H4 (cell line): ENCODE measurements at places on chromosomes 6 and 20.

DNA sequence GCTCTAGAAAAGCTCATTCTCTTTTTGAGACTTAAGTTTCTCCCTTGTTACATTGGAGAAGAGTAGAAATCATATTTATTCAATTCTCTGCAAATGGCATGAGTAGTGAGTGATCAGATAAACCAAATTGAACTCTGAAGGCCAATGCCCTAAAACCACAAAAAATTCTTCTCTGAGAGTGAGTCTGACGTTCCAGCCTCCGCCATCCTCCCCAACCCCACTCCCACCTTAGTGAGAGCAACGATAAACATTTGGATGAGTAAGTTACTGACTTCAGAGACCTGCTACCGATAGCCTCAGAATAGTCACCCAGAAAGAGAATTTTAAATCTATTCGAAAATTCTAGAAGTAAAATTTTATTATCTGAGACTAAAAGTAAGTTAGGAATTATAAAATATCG, 94.6 kb downstream of the TFAP2A start:
- DNase-seq, result no peak

DNA sequence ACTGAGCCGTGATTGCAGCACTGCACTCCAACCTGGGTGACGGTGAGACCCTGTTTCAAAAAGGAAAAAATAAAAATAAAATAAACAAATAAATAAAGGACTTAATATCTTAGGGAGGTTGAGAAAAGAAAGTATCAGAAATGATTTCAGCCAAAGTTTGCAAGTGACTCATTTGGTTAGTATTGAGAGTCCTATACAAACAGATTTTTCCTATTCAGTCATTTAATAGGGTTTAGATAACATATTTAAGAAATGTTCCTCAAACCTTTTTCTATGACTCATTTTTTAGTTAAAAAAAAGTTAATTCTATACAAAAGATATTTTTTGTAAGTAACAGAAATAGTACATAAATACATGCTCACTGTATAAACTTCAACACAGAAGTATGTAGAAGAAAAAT, 235.1 kb downstream of the GJA1 start:
- no peak for DNase-seq

DNA sequence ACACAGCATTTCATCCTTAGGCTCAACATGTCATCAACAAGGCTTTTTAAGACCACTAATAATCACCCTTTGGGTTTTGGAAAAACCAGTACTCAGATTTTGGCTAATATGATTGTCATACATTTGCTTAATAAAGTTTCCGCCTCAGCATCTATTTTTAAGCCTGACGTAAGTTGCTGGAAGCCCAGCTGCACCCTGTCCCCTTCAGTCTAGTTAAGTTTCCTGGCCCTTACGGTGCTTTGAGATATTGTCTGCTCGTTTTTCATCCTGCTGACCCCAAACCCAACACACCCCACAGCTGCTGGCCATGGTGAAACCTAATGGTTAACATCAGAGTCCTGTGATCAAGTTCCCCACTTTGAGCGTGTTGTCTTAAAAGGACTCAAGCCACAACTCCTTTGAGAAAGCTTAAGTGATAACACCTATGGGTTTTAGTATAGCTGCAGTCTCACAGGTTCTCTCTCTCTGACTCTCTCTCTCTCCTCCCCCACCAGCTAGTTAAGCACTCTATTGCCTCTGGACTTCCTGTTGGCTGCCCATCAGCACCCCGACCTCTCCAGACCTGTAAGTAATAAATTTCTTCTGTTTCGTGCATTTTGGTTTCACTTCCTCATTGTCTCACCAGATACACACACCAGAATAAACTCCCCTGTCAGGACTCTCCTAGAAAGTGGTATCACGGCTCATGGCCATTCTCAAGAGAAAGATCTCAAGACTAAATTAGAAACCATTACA, 802.0 kb downstream of the C6orf118 start:
- no peak for DNase-seq

DNA sequence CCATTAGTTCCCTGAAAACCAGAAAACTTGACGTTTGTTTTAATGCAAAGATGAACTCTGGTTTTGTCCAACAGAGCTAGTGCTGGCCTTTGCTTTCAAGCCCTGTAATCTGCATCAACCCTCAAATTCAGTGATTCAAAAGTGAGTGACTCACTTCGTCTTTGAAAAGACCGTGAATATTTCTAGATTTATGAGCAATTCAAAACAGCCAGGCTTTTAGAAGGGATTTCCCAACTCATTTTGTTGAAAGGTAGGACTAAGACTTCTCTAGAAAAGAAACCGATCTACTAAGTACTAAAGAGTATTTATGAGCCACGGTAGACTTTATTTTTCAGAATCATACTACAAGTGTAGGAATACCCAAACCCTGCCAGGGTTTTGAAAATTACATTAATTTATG, 121.5 kb downstream of the UST start:
- DNase-seq, result no peak

DNA sequence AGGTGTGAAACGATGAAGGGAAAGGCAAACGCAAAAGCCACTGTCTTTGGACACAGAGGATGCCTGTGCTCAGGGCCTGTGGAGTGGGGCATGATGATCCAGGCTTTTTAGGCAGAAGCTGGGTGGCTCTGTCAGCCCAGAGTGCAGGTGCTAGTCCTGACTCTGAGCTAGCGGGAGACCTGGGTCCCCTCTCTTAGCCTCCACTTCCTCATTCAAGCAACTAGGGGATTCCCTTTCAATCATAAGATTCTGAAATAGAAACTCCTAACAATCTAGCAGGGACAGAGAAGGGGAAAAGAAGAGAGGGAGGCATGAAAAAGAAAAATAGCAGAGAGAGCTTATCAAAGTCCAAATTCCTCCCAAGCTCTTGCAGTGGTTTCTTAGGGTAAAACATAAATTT, 7.6 kb upstream of the HIVEP2 start:
- DNase-seq, result no peak

DNA sequence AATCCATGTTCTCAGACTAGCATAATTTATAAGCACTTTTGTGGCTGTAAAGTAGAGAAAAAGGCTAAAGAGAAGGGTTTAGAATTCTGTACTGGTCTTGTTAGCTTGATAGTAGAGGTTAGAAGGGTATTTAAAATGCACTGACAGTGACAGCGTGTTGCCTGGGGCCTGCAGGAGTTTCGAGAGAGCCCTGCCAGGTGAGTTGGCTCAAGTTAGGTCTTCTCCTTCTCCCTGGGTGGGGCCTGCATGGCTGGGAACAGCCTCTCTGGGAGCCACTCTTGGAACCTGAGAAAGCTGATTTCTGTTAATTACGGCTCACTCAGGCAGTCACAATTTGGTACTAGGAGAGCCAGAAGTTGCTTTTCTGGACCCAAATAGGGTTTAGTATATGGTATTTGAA, 103.7 kb downstream of the ARID1B start:
- no peak for DNase-seq

DNA sequence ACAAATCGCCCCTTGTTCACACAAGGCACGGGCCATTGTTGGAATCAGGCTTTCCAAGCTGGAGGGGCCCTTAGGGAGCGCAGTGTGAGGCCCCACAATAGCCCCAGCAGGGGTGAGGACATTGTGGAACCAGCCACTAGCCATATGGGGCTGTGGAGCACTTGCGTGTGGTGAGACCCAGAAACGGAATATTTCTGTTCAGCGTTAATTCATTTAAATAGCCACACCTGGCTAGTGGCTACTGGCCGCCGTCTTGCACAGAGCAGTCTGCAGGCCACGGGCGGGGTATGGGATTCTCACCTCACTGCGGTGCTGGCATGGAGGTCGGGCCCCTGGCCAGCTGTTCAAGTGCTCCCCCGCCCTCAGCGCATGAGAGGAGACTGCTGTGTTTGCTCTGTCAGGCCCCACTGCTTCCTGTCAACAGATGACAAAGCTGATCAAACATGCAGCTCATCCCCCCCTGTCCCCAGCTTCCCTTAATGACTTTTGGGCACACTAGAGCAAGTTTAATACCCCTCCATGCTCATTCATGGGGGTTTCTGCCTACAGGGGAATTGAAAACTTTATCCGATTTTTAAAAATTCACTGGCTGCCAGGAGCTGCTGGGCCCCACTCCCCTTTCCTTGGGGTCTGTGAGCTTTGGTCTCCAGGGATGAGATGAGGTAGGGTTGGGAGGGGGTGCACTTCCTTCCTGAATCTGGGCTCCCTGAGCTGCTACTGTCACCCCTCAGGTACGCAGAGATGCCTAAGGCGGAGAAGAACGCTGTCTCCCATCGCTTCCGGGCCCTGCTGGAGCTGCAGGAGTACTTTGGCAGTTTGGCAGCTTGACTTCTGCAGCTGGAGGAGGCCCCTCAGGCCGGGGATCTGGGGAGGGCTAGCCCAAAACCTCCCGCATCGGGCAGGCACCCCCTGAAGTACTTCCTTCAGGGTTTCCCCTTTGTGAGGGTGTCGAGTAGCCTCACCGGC, 13.6 kb downstream of the ITPA start:
- DNase-seq, result no peak

DNA sequence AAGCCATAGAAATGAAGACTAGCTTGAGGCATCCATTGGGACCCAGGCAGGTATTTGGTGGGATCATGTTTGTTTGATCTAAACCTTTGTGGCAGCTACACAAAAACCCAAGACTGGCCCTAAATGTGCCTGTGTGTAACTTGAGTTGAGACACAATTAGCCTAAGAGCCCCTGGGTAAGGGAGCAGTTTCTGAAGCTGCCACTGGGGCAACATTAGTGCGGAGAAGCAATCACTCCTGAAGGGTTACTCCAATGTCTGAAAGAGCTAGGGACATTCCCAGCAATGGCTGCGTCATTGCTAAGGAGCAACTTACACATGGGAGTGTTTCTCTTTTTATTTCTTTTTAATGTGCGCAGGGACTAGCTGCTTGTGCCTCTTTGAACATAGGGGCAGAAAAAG, 67.9 kb upstream of the EEF1E1 start:
- no peak for DNase-seq

GRCh38 chr6:137272403-137272802, 53.2 kb upstream of the IFNGR1 start:
- DNase-seq, result no peak

- no peak for DNase-seq
Observed at GRCh38 chr6:148273962-148274752, 68.5 kb upstream of the SASH1 start.

GRCh38 chr20:41671143-41671542, 53.0 kb upstream of the CHD6 start:
- no peak for DNase-seq

DNA sequence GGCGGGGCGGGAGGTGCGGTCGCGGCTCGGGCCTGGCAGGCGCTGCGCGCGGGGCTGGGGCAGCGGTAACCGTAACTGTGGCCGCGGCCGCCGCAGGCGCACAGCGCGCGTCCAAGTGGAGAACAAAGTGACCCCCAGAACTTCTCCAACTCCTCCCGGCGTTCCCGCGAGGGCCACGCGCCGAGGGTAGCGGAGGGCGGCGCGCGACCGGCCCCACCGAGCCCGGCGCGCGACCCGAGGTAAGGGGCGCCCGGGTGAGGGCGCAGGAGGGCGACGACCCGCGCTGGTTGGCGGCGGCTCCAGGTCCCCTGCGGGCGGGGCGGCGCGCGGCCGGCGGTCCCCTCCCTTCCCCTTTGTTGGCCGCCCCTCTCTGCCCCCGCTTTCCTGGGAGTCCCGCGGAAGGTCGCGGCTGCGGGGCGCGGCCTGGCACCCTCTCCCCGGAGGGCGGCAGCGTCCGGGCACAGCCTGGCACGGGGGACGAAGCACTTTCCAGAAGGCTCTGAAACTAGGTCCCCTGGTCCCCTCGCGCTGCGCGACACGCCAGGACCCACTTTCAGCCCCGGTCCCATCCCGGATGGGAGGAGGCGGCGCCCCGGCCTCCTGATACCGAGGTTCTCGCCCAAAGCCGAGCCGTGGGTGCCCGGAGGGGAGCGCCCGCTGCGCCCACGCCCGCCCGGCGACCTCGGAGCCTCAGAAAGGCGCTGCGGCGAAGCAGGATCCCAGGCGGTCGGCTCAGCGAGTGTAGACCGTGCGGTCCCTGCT, at the start of gene TIAM2:
Gene TIAM2, plus strand, starts transcription at position 62 of the 762 bp plus-strand sequence. CDS start 133,909 bp downstream, outside the sequence.
- DNase-seq, result no peak

- no peak for DNase-seq
Observed at GRCh38 chr6:36844232-36845170, 5.3 kb upstream of the CPNE5 start.
